ENCODE measurements at places on chromosomes 4 and X. TPM values are rescaled to one million over a fixed set of nuclear protein-coding genes. Genes with fewer than 3 reads are reported as not detected.

FDCSP gene
- 0.82 TPM for total RNA-seq

BEND2 gene
- not detected for total RNA-seq

FAM9A gene
- total RNA-seq: not detected

APLN gene
- 2.8 TPM for total RNA-seq

EREG gene
- total RNA-seq: 0.23 TPM

TIMM8A gene
- 7.1 TPM for total RNA-seq

MXRA5 gene
- 23.9 TPM for total RNA-seq

PDE6B gene
- 29.0 TPM for total RNA-seq

TCEAL5 gene
- 1.6 TPM for total RNA-seq

LRIT3 gene
- 0.47 TPM for total RNA-seq

AMER1 gene
- 7.9 TPM for total RNA-seq

ZXDA gene
- total RNA-seq: 12.7 TPM

MAGEB17 gene
- total RNA-seq: not detected

DCAF16 gene
- total RNA-seq: 40.1 TPM

DKK2 gene
- total RNA-seq: 6.1 TPM

MBNL3 gene
- 36.6 TPM for total RNA-seq

KLHL13 gene
- 82.4 TPM for total RNA-seq

AKAP4 gene
- not detected for total RNA-seq

CXCL13 gene
- total RNA-seq: 0.58 TPM

OGT gene
- 279 TPM for total RNA-seq

DMRTC1 gene
- not detected for total RNA-seq

GPR119 gene
- not detected for total RNA-seq

PCDH18 gene
- total RNA-seq: 207 TPM

DCK gene
- 23.8 TPM for total RNA-seq

CSN1S1 gene
- not detected for total RNA-seq

LAS1L gene
- 21.3 TPM for total RNA-seq

PLXNB3 gene
- total RNA-seq: 2.5 TPM

GSX2 gene
- total RNA-seq: not detected

GLRA2 gene
- 0.12 TPM for total RNA-seq

VCX gene
- not detected for total RNA-seq
